ENCODE measurements at places on chromosomes 2 and 18.

DNA sequence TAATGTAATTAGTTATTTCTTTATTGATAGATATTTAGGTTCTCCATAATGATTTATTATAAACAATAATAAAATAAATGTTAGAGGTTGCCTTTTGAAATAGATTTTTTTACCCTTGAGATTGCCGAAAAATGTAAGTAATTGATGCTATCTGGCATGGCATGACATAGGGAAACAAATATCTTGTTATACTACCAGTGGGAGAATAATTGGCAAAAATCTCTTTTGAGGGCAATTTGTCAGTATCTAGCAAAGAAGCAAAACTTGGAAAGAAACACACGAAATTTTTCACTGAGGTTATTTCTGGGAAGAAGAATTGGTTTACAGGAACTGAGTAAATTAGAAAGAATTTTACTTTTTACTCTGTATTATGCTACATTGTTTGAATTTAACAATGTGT is 547.2 kb upstream of the SETBP1 start:
- no peak for DNase-seq

DNA sequence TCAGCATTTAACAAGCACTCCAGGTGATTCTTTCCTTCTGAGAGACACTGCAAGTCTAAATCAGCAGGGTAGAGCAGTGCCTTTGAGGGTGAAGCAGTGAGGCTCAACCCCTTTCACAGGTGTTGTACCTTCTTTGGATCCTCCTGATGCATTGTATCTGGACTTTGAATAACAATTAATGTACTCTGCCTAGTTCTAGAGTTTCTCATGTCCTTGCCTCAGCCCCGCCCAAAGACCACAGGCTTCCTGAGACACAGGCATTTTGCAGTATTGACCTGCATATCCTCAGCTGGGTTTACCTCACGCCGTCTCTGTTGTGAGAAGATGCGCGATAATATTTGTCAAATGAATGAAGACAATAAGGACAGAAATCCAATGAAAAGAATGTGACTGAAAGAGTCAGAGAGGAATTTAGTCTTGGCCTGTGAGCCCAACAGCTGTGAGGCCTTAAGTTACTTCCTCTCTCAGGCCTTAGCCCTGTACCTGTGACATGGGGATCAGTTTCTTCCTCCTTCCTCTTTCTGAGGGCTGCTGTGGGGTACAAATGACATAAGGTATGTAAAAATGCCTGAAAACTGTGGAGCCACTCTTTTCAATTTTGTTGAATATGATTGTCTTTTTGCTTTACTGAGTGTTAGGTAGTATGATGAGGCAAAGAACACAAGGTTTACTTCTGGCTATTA is 43.7 kb downstream of the WIPF1 start:
- no peak for DNase-seq

DNA sequence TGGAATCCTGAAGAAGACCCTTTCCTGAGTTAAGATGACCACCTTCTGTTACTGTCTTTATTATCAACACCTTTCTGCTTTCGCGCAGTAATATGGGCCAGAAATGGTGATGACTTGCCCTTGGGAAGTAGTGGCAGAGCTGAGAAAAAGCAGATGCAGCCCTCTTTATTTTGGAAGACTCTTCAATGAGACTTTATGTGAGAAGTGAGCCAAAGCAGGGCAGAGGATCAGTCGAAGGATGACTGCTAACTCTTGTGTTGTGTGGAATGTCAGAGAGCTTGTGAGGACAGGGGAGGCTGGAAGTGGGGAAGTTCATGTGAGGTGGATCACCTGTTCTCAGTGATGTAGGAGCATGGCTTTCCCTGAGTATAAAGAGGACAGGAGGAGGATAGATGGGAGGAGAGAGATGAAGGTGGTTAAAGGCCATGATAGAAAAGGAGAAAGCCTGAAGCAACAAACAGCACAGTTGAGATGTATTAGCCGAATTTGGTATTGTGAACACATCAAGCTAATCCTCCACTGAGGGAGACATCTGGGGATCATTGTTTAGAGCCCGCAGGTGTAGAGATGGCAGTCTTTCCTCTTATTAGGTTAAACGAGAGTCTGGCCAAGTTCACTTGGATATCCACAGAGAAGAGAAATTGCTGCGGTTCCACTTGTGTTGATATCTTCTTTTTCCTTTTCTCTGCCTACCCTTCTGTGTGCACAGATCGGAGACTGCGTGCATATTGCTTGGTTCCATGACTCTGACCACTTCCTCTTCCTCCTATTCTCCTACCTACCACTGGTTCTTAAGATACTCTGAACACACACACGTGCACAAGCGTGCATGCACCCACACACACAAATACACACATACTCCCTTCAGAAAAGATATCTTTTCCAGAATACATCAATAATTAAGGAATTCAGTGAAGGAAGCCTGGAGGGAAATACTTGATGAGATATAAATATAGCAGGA is 67.4 kb downstream of the SLC9A2 start:
- DNase-seq = no peak

DNA sequence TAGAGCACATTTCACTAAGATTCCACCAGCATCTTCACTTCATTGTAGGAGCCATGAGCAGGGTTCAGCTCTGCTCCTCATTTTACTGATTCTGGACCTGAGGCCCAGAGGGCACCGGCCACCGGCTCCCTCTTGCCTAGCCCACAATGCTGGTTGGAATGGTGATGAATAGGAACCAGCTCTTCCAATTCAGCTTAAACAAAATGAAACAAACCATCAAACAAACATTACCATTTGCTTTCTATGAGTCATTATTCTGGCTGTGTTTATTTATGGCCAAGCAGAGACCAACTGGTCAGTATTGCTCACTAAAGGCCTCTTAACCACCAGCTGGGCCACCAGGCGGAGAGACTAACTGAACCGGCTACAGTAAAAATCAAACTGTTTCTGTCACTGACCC is 176.7 kb downstream of the MTX2 start:
- DNase-seq = peak; percentile 44

DNA sequence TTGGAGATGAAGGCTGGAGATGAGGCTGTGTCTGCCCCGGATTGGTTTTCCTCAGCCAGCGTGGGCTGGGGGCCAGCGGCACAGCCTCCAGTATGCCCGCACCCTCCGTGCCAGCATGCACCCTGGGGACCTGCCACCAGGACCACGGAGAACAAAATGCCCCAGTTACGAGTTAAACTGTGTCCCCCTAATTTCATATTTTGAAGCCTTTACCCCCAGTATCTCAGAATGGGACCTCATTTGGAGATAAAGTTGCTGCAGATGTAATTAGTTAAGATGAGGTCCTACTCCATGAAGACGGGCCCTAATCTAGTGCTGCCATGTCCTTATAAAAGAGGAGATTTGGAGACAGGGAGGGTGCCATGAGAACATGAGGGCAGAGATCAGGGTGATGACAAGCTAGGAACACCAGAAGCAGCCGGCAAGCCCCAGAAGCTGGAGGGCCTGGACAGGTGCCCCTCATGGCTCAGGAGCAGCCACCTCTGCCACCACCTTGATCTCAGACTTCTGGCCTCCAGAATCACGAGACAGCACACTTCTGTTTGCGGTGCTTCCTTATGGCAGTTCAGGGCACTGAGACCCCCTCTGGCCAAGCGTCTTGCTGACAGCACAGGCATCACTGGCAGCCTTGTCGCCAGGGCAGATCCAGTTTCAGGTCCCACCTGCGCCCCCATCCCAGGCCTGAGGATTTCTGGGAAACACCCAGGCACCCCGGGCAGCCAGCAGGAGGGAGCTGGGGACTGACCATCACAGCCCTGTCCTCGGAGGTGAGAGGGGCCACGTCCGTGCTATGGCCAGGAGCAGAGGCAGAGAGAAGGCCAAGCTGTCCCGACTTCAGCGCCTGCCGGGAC is 29.4 kb downstream of the KIF1A start:
- DNase-seq = no peak

- DNase-seq = no peak
Observed at GRCh38 chr2:108620656-108621055, 86.4 kb downstream of the LIMS1 start.

GRCh38 chr18:3441290-3441689 is 8.7 kb upstream of the TGIF1 start:
- DNase-seq = no peak

DNA sequence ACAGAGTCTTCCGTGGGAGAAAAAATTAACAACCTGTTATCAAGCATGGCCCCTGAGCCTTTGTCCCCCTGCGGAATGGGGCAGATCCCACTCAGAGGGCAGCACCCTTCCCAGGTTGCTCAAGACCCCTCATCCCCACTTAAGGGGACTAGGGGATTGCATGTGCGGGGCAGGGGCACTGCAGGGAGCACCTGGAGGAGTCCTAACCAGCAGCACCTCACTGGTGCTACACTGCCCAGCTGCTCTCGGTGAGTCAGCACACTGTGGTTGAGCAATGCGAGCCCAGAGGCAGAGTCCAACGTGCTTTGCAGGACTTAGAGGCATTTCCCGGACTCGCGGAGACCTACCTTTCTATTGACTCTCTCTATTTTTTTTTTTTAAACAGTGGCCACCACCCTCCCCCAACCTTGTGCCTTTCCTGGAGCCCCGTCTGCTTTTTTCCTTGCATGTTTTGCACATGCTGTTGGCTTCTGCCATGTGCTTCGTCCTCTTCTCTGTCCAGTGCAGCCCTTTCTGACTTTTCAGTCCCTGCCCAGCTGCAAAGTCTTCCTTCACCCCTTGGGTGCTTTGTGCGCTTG is 74.0 kb downstream of the IL1R2 start:
- no peak for DNase-seq
